ENCODE measurements at places on chromosomes 4 and X.

- no peak overlapping the region for H3K4me3 ChIP-seq
- no peak for DNase-seq
- no peaks in the 10 kb centered on the region for H3K27me3 ChIP-seq
- no peaks in the 10 kb centered on the region for H3K36me3 ChIP-seq
- H3K27ac ChIP-seq, result no peak overlapping the region
- no peaks in the 10 kb centered on the region for H3K4me1 ChIP-seq
Observed at GRCh38 chrX:118197730-118198129, 81.1 kb upstream of the KLHL13 start.

- no peaks in the 10 kb centered on the region for H3K27me3 ChIP-seq
- no peak overlapping the region for H3K4me3 ChIP-seq
- H3K36me3 ChIP-seq, result no peaks in the 10 kb centered on the region
- H3K27ac ChIP-seq, result no peak overlapping the region
Observed at GRCh38 chr4:104206784-104207183, 287.9 kb downstream of the CXXC4 start.

DNA sequence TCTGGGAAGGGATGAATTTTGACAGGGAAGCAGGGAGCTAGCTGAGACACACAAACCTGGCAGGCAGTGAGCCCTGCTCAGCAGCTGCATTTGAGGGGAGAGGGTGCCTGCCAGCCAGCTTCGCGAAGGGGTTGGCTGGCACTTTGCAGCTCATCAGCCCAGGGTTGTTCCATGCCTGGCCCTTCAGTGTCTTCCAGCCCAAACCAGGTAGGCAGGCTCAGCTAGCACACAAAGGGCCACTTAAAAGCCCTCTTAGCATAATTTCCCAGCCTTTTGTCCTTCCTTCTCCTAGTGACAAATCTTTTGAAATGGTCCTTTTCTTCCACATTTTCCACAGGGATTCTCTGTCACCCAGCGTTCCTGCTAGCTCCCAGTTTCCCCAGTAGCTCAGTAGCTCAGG is 4.3 kb upstream of the FRMPD3 start:
- H3K36me3 ChIP-seq, result no peaks in the 10 kb centered on the region
- H3K4me3 ChIP-seq, result no peak overlapping the region
- H3K27me3 ChIP-seq, result peaks cover 2% of the 10 kb centered on the region

GRCh38 chrX:115393271-115393670 is 103.8 kb downstream of the LUZP4 start:
- H3K27ac ChIP-seq, result no peak overlapping the region
- no peak overlapping the region for H3K4me3 ChIP-seq
- no peaks in the 10 kb centered on the region for H3K4me1 ChIP-seq
- H3K27me3 ChIP-seq, result no peaks in the 10 kb centered on the region
- H3K36me3 ChIP-seq, result no peaks in the 10 kb centered on the region

GRCh38 chr4:47213106-47213505 is 181.7 kb downstream of the GABRB1 start:
- DNase-seq, result no peak
- no peak overlapping the region for H3K4me3 ChIP-seq
- H3K27ac ChIP-seq, result no peak overlapping the region
- H3K36me3 ChIP-seq, result no peaks in the 10 kb centered on the region
- H3K4me1 ChIP-seq, result no peaks in the 10 kb centered on the region

GRCh38 chr4:79650794-79651431 is 242.9 kb upstream of the GK2 start:
- H3K27me3 ChIP-seq, result no peaks in the 10 kb centered on the region
- peak overlapping the region; percentile 41 for H3K27ac ChIP-seq
- H3K4me3 ChIP-seq, result no peak overlapping the region
- H3K4me1 ChIP-seq, result peaks cover 14% of the 10 kb centered on the region
- DNase-seq, result no peak

- no peaks in the 10 kb centered on the region for H3K36me3 ChIP-seq
- no peak for DNase-seq
- H3K27ac ChIP-seq, result no peak overlapping the region
Observed at GRCh38 chr4:181138116-181138515, 1105.1 kb upstream of the TENM3 start.

DNA sequence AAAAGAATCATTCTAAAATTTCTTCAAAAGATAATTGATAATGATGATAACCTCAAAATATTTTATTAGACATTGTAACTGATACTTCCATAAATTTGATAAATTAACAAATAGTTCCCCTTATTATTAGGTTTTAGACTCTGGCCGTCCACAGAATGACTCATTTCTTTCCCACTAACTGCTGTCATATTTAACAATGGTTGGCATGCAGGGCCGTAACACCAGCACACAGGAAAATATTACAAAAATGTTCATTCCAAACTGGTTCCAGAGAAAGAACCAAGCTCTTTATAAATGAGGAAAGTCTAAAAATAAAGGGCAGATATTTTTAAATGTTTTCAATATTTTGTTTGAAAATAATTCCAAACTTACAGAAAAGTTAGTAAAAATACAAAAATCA is 28.2 kb downstream of the WDFY3 start:
- no peaks in the 10 kb centered on the region for H3K36me3 ChIP-seq
- H3K4me3 ChIP-seq, result no peak overlapping the region
- peaks cover 27% of the 10 kb centered on the region for H3K4me1 ChIP-seq
- H3K27me3 ChIP-seq, result no peaks in the 10 kb centered on the region

DNA sequence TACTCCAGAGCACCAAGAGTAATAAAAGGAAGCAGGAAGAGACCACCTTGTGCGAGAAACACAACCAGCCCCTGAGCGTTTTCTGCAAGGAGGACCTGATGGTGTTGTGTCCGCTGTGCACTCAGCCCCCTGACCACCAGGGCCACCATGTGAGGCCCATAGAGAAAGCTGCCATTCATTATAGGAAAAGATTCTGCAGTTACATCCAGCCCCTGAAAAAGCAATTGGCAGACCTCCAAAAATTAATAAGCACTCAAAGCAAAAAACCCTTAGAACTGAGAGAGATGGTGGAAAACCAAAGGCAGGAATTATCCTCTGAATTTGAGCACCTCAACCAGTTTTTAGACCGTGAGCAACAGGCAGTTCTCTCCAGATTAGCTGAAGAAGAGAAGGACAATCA is 5.7 kb downstream of the TRIM75 start:
- no peak for DNase-seq
- H3K4me1 ChIP-seq, result no peaks in the 10 kb centered on the region
- no peaks in the 10 kb centered on the region for H3K36me3 ChIP-seq
- no peaks in the 10 kb centered on the region for H3K27me3 ChIP-seq
- H3K4me3 ChIP-seq, result no peak overlapping the region
- no peak overlapping the region for H3K27ac ChIP-seq

- H3K27ac ChIP-seq, result no peak overlapping the region
- no peak overlapping the region for H3K4me3 ChIP-seq
- no peaks in the 10 kb centered on the region for H3K27me3 ChIP-seq
- peaks cover 34% of the 10 kb centered on the region for H3K4me1 ChIP-seq
- no peaks in the 10 kb centered on the region for H3K36me3 ChIP-seq
- DNase-seq, result no peak
Observed at GRCh38 chr4:38009949-38010348, 49.8 kb downstream of the PTTG2 start.

DNA sequence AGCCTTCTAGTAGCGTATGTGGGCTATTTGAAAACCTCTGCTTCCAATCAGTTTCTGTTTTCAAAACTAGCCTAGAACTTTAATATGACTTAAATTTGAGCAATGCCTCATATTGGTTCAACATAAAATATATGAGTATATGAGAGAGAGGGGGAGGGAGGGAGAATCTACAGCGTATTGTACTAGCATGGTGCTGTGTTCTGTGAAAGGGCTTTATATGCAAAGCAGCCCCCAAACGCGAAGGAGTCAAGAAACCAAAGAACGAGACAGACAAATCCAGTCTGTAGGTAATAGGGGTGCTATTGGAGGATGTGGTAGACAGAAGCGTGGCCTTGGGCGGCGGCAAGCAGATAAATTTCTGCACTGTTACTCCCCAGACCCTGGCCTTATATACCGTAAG is 784 bp upstream of the ANXA5 start:
- DNase-seq, result no peak
- H3K36me3 ChIP-seq, result no peaks in the 10 kb centered on the region
- no peaks in the 10 kb centered on the region for H3K27me3 ChIP-seq
- peak overlapping the region; percentile 98 for H3K4me3 ChIP-seq
- peak overlapping the region; percentile 93 for H3K27ac ChIP-seq

GRCh38 chr4:71830497-71831190 is 46.8 kb upstream of the GC start:
- no peak overlapping the region for H3K27ac ChIP-seq
- no peak for DNase-seq
- no peaks in the 10 kb centered on the region for H3K27me3 ChIP-seq
- no peaks in the 10 kb centered on the region for H3K36me3 ChIP-seq

DNA sequence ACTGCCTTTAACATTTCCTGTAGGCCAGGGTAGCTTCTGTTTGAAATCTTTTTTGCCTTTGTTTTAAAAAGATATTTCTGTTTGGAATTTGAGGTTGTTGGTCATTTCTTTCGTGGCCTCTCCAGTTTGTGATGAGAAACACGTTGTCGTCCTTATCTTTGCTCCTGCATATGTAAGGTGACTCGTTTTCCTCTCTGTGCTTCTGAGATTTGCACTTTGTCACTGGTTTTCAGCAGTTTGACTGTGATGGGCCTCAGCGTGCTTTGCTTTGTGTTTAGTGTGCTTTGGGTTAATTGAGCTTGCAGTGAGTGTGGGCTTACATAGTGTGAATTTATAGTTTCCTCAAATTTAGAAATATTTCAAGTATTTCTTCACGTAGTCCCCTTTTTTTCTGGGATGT is 81.5 kb downstream of the FAM193A start:
- no peak overlapping the region for H3K4me3 ChIP-seq
- H3K36me3 ChIP-seq, result no peaks in the 10 kb centered on the region
- peaks cover 12% of the 10 kb centered on the region for H3K4me1 ChIP-seq
- no peak for DNase-seq
- H3K27ac ChIP-seq, result no peak overlapping the region
- H3K27me3 ChIP-seq, result no peaks in the 10 kb centered on the region

DNA sequence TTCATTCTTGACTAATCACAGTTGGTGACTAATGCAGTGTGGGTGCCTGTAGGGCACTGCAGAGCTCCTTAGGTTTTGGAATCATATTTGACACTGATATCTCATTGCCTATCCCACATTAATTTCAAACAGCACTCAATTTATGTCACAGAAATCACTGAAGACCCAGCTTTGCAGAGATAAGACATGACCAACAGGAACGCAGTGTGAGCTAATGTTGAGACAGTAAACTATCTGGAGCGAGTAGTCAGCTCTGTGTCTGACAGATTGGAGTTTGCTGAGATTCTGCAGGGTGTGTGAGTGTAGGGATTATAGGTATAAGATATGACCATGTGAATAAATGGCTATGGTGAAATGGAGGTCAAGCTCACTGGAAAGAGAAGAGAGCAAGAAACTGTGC is 1586.1 kb upstream of the AGA start:
- no peaks in the 10 kb centered on the region for H3K36me3 ChIP-seq
- no peak for DNase-seq
- H3K27me3 ChIP-seq, result no peaks in the 10 kb centered on the region
- no peak overlapping the region for H3K4me3 ChIP-seq
- no peaks in the 10 kb centered on the region for H3K4me1 ChIP-seq

- no peaks in the 10 kb centered on the region for H3K4me1 ChIP-seq
- no peaks in the 10 kb centered on the region for H3K27me3 ChIP-seq
- no peak for DNase-seq
- no peaks in the 10 kb centered on the region for H3K36me3 ChIP-seq
- H3K4me3 ChIP-seq, result no peak overlapping the region
- no peak overlapping the region for H3K27ac ChIP-seq
Observed at GRCh38 chrX:138026211-138026610, 460.3 kb downstream of the ZIC3 start.

- H3K36me3 ChIP-seq, result no peaks in the 10 kb centered on the region
- H3K27ac ChIP-seq, result peak overlapping the region; percentile 66
- H3K4me1 ChIP-seq, result no peaks in the 10 kb centered on the region
- H3K27me3 ChIP-seq, result no peaks in the 10 kb centered on the region
Observed at GRCh38 chrX:79366556-79366872, 620 bp downstream of the ITM2A start.

DNA sequence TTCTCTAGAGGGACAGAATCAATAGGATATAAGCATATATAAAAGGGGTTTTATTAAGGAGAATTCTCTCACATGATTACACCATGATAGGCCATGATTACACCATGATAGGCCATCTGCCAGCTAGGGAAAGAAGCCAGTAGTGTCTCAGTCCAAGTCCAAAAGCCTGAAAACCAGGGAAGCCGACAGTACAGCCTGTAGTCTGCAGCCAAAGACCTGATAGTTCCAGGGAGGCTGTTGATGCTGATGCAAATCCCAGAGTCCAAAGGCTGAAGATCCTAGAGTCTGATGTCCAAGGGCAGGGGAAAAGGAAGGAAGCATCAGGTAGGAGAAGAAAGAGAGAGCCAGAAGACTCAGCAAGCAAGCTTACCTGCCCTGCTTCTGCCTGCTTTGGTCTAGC is 411.3 kb upstream of the EMCN start:
- DNase-seq, result no peak
- no peak overlapping the region for H3K27ac ChIP-seq
- no peaks in the 10 kb centered on the region for H3K4me1 ChIP-seq
- no peak overlapping the region for H3K4me3 ChIP-seq
- no peaks in the 10 kb centered on the region for H3K36me3 ChIP-seq
- no peaks in the 10 kb centered on the region for H3K27me3 ChIP-seq

DNA sequence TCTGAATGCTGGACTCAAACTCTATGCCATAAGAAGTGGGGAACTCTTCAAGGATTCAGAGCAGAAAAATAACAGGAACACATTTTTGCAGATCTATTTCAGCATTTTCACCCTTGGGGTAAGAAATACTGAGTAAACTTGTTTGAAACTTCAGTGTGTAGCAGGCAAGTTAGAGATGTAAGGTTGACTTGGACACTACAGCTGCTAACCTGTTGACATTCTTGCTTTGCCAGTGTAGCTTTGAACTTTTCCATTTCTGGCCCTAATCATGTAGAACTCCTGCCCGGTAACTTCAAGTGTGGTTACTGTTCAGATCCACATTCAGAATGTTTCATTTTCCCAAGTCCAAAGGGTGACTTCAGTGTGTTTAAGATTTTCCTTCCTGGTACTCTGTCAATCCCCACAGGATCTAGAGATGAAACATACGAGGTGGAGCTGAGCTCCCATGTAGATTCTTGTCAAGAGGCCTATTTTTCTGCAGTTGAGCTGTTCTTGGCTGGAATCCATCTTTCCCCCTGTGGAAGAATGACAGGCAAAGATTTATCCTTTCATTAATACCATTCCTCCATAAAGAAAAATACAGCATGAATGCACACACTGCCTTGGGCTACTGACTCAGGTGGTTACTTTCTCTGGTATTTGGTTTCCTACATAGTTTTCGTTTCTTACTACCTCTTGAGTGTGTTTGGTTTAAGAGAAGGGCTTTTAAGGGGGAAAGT is 34.1 kb downstream of the FHDC1 start:
- no peak overlapping the region for H3K27ac ChIP-seq
- no peak for DNase-seq
- no peaks in the 10 kb centered on the region for H3K36me3 ChIP-seq

GRCh38 chr4:73589261-73589847 is 30.9 kb downstream of the RASSF6 start:
- no peak overlapping the region for H3K4me3 ChIP-seq
- no peak overlapping the region for H3K27ac ChIP-seq
- H3K4me1 ChIP-seq, result no peaks in the 10 kb centered on the region
- DNase-seq, result no peak

DNA sequence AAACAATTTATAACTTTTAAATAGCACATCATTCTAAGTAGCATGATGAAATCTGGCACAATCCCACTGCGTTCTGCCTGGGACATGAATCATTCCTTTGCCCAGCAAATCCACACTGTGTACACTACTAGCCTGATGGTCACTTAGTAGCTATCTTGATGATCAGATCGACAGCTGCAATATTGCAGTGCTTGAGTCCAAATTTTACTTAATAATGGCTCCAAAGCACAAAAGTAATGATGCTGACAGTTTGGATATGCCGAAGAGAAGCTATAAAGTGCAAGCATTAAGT is 86.6 kb upstream of the NPNT start:
- no peaks in the 10 kb centered on the region for H3K27me3 ChIP-seq
- H3K36me3 ChIP-seq, result no peaks in the 10 kb centered on the region
- no peak overlapping the region for H3K27ac ChIP-seq
- no peak for DNase-seq
- H3K4me1 ChIP-seq, result peaks cover 4% of the 10 kb centered on the region
